ENCODE measurements at places on chromosomes 13 and 19. TPM values are rescaled to one million over a fixed set of nuclear protein-coding genes. Genes with fewer than 3 reads are reported as not detected.

Gene FXYD1
- 581 TPM for polyA plus RNA-seq

Gene KIR3DL1
- not detected for polyA plus RNA-seq

Gene ZNF358
- polyA plus RNA-seq = 38.1 TPM

Gene C2CD4C
- polyA plus RNA-seq = 0.47 TPM

Gene NFIC
- 100.0 TPM for polyA plus RNA-seq

Measured in psoas muscle (tissue), 8 donors.